Foreskin keratinocyte (primary cell): ENCODE measurements at places on chromosomes 11 and 22. TPM values are rescaled to one million over a fixed set of nuclear protein-coding genes. Genes with fewer than 3 reads are reported as not detected.

MS4A10 gene
- polyA plus RNA-seq = not detected in 2 replicates

GRIA4 gene
- polyA plus RNA-seq = not detected in 2 replicates

TBC1D22A gene
- polyA plus RNA-seq = 21.9 and 23.4 TPM in 2 replicates

XKR3 gene
- polyA plus RNA-seq = not detected in 2 replicates

OR8G1 gene
- not detected in 2 replicates for polyA plus RNA-seq

IGSF22 gene
- 0.42 and 0.47 TPM in 2 replicates for polyA plus RNA-seq

CRYBA4 gene
- polyA plus RNA-seq = not detected in 2 replicates
